ENCODE measurements at places on chromosomes 11 and 22. TPM values are rescaled to one million over a fixed set of nuclear protein-coding genes. Genes with fewer than 3 reads are reported as not detected.

GRCh38 chr11:61533401-61533800, 24.9 kb downstream of the LRRC10B start:
- no peak for DNase-seq

GRCh38 chr11:39174965-39175364, 2284.5 kb downstream of the LRRC4C start:
- no peak for DNase-seq

DNA sequence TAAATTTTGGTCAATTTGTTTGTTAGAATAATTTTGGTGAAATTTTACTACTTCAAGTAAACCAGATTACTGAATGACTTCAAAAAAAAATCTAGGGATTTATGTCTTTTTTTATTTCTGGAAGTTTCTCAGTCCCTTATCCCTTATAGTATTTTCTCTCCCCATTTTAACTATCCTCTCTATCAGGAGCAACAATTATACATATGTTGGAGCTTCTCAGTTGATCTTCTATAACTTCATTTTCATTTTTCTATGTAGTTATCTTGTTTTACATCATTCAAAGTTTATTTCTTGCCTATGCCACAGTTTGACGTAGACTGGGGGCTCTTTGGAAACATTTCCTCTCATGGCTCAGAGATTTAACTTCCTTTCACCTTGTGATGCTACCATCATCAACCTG, 34.2 kb downstream of the NNMT start:
- DNase-seq, result no peak

DNA sequence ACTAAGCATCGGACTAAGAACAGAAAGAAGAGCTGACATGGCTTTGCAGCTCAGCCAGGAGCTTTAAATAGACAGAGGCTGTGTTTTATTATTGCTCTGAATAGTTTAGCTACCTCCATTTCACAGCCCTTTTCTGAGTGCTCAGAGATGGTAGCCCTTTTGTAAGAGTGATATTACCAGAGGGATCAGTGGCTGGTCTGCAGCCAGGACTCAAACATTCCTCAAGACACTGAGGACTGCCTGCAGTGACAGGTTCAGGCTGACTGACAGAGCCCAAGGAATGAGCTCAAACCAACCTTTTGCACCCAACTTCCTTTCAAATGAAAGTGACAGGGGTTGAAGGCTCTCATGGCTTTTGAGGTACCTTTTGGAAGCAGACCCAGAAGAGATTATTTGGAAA, 189.0 kb downstream of the DDX10 start:
- peak; percentile 61 for DNase-seq

DNA sequence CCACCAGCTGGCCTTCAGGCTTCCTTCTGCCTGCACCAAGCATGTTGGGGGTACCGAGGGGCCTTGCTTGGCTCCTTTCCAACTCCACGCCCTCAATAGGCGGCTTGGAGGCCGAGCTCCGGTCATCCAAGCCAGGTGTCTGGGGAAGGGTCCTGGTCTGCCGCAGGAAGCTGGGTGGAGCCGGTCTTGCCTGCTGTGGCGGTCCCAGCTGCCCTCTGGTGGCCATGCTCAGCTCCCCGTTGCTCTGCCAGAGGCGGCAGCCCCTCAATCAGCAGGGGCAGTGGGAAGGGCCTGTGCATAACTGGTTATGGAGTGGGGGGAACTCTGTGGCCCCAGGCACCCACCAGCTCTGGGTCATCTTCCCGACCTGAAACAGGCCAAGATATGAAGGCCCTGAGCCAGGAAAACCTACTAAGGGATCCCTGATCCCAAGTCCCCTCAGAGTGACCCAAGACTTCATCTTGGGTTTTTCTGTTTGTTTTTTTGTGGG, 3.2 kb downstream of the ARVCF start:
- peak; percentile 87 for DNase-seq

GRCh38 chr11:20964985-20965384, 295.6 kb downstream of the NELL1 start:
- no peak for DNase-seq

DNA sequence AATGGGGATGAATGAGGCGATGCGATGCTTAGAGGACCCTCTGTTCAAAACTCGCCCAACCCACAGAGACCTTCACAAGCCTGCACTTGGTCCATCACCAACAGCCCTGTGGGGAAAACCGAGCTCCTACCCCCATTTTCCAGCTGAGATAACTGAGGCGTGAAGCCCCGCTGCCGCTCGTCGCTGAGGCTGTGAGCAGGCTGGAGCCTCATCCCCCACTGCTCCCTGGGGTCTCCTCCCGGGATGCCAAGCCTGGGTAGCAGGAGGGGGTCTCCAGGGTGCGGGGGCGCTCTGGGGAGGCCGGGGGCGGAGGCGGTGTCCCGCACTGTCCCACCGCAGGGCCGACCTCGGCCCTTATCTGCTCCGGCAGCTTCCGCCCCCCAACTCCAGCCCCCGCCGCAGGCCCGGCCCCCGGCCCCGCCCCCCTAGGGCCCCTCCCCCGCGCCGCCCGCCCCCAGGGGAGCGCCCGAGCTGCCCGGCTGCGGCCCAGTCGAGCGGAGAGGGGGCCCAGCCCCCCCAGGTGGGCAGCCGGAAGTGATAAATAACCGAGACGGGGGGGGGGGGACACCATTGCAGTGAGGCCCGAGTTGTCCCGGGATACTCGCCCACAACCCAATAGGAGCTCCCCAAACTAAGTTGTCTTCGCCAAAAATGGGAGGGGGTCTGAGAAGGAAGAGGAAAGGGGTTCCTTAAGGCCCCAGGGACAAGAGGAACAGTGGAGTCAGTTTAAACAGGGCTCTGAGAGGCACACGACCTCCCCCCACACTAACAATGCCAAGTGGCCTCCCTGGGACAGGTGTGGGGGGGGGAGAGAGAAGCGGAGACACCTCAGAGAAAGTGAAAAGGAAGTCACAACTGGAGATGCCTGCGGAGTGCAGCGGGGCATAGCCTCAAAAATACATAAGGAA, 8.3 kb upstream of the SLC39A13 start:
- peak; percentile 44 for DNase-seq

- DNase-seq, result no peak
Measured at GRCh38 chr11:27795955-27796861, 96.0 kb upstream of the BDNF start.

GRCh38 chr11:133961890-133962289, 5.1 kb upstream of the IGSF9B start:
- DNase-seq, result no peak

- no peak for DNase-seq
Measured at GRCh38 chr22:17629173-17629489, 582 bp upstream of the ATP6V1E1 start.

DNA sequence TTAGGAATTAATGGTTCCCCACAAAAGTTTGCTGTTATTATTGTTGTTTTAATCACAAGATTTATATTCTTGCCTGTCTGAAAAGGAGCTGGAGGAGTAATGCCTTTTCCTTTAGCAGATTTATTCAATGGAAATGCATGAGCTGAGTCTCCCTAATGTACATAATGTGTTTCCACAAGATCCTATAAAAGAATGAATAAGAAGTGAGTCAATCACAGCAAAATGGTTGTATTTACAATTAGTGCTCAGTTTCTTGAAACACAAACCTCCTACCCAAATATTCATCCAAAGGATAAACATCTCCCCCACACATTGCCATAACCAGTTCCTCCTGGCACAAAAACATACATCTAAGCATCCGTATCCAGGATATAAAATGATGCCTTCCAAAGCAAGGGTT, 33.3 kb downstream of the ME3 start:
- DNase-seq, result no peak

- DNase-seq, result no peak
Measured at GRCh38 chr11:2940147-2940920, 11.1 kb upstream of the PHLDA2 start.

GRCh38 chr11:67376873-67377808, 3.7 kb upstream of the CLCF1 start:
- DNase-seq, result no peak

GRCh38 chr22:30046716-30047363, 33.4 kb upstream of the HORMAD2 start:
- DNase-seq, result no peak

DNA sequence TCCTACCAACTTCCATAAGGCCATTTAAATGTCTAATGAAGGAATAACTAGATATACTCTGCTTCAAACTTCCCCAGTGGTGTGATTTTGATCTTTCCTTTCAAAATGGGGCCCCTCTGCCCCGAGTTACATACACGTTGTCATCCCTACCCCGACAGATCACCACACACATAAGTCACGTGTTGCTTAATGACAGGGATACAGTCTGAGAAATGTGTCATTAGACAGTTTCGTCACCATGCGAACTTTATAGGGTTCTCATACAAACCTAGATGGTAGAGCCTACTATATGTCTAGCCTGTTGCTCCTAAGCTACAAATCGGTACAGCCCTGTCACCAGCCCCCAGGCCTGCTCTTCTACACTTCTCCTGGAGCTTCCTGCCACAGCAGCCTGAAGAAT, 49.8 kb upstream of the SCUBE2 start:
- no peak for DNase-seq

DNA sequence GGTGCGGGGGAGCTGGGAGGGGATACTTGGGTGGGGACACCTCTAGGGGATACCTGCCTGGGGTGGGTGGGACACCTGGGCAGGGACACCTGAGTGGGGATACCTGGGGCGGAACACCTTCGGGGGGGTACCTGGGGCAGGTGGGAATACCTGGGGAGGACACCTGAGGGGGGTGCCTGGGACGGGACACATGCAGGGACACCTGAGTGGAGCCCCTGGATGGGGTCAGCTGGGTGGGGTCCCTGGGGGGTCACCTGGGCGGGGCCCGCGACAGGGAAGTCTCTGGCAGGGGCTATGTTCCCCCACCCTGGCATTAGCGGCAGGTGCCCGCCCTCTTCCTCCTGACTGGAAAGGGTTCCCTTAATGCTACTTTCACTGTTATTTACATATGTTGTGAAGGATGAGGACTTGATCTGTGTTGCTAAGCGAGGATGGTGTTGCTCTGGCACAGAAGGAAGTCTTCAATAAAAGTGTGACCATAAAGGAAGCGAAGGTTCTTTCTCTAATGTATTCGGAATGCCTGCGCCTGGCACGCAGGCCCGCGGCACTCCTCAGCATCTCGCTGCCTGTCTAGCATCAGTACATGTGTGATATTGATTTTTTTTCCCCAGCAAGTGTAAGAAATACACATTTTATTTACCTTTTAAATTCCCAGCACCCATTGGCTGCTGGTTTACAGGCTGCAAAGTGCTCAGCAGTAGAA, 801.7 kb downstream of the BRD1 start:
- no peak for DNase-seq

GRCh38 chr22:46047841-46048595, 71.1 kb upstream of the WNT7B start:
- DNase-seq, result no peak

GRCh38 chr11:102318469-102318868, 1.2 kb downstream of the BIRC3 start:
- no peak for DNase-seq

GRCh38 chr11:40188848-40189247, 1270.6 kb downstream of the LRRC4C start:
- DNase-seq, result peak; percentile 44

GRCh38 chr22:17777717-17778044, 3.4 kb upstream of the BID start:
- no peak for DNase-seq

DNA sequence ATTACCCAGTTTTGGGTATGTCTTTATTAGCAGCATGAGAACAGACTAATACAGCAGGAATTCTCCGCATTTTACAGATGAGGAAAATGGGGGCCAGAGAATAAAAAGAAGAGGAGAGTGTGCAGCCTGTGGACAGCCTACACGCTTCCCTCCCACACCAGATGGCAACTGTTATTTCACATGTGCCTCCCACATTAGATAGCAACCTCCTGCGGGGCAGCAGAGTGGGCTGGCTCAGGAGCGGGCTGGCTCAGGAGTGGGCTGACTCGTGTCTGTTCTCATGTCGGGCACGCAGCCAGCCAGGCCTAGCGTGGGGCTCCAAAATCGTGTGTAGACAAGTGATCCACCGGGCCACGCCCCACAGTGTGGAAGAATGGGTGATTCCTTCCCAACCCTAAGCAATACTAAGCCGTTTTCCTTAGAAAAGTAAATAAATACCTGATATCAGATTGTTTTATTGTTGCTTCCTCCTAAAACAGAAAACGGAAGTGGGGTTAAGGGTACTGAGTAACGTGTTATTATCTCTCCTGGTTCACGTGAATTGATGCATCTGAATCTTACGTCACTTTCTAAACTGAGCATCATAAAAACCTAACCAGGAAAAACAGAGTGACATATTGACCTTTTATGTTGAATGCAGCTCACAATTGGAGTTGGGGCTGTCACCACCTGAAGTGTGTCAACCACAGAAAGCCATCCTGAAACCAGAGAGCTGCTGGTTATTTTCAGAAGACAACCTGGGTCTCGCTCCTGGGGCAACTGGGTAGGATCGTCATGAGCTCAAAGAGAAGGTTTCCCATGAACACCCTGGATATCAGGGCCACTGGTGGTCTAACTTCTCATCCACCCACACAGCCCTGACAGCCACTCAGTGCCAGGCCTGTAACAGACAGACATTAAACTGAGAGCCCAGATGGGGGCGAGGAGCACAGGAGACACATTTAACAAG, 3.3 kb downstream of the TTLL1 start:
- no peak for DNase-seq

DNA sequence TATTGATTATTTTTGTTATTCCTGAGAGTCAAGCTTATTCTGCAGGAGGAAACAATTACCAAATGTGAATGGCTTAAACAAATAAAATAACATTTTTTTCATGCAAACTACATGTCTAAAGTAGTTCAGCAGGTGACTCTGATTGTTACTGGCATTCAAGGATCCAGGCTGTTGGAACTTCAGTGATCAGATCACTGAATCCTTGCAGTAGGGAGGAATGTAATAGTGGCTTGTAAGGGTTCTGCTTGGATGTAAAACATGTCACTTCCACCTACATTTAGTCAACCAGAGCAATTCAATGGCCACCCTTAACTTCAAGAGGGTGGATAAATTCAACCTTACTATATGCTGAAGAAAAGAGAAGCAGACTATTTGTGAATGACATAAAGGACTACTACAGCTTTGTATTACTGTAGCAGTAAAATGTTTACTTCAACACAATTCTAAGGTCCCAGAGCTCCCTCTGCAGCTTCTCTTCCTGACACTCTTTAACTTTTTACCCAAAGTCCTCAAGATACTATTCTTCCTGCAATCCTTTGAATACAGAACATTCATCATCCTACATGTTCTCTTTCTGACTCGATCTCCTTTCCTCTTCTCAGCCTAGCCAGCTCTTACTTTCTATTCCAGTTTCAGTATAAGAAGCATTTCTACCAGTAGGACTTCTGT, 284.0 kb downstream of the LRRC4C start:
- DNase-seq, result peak; percentile 1

Gene PATE3
- not detected for total RNA-seq

Gene PLA2G3
- 0.51 TPM for total RNA-seq

Gene NAT10
- total RNA-seq, result 23.0 TPM

Gene OR52E8
- not detected for total RNA-seq

Gene OR52H1
- total RNA-seq, result not detected

Gene NUP50
- total RNA-seq, result 49.0 TPM

Gene BLID
- 5.8 TPM for total RNA-seq

Gene SBF2
- 54.8 TPM for total RNA-seq

Gene SLC2A11
- 8.2 TPM for total RNA-seq

Gene SLC22A6
- not detected for total RNA-seq

Gene GRM5
- total RNA-seq, result 0.21 TPM

Gene KIRREL3
- total RNA-seq, result 0.92 TPM

Gene CLNS1A
- total RNA-seq, result 113 TPM

Gene CYTH4
- total RNA-seq, result 20.5 TPM

Gene CCDC73
- not detected for total RNA-seq
